Activated CD8-positive, alpha-beta memory T cell treated with anti-CD3 and anti-CD28 coated beads, Interleukin-2, amount 50 U/mL, for 48 hours (primary cell): ENCODE measurements at places on chromosomes 1 and 21.

GRCh38 chr1:244876228-244876910, 12.0 kb upstream of the HNRNPU start:
- no peak for DNase-seq

GRCh38 chr1:153127296-153127695, 14.0 kb upstream of the SPRR2F start:
- DNase-seq = no peak

- DNase-seq = no peak
Observed at GRCh38 chr1:231139659-231140654, 21.9 kb upstream of the TRIM67 start.

DNA sequence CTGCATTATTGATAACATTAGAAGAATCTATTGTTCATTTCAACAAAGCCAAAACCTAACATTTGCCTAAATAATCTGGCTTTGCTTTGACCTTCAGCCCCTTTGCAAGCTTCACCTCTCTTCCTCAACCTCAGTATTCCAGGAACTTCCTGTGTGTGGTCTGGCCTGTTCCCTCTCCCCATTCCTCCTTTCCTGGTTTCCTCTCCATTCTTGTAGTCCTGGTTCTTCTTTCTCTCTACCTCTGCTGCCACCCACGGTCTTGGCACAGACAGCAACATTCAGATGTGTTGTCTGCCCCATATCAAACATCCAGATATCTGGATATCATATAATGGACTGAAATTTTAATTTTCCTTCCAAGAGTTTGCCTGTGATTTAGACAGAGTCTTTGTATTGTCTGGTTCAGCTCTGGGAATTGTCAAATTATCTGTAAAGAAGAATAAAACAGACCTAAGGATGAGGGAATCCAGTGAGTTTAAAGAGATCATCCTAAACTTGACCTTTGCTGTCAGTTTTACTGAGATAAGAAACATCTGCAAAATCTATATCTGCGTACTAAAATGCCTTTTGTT, 148.1 kb upstream of the KCTD3 start:
- DNase-seq = no peak

GRCh38 chr1:181430015-181430885, 53.1 kb upstream of the CACNA1E start:
- DNase-seq = no peak
